ENCODE measurements at places on chromosomes 2 and 18.
A peak's percentile ranks its signal among the peaks of the same experiment; 100 is the strongest.

- DNase-seq = no peak
Observed at GRCh38 chr2:216934151-216934550, 74.3 kb upstream of the TNP1 start.

GRCh38 chr18:76604108-76604934 lies 109.3 kb upstream of the ZNF516 start:
- no peak for DNase-seq

DNA sequence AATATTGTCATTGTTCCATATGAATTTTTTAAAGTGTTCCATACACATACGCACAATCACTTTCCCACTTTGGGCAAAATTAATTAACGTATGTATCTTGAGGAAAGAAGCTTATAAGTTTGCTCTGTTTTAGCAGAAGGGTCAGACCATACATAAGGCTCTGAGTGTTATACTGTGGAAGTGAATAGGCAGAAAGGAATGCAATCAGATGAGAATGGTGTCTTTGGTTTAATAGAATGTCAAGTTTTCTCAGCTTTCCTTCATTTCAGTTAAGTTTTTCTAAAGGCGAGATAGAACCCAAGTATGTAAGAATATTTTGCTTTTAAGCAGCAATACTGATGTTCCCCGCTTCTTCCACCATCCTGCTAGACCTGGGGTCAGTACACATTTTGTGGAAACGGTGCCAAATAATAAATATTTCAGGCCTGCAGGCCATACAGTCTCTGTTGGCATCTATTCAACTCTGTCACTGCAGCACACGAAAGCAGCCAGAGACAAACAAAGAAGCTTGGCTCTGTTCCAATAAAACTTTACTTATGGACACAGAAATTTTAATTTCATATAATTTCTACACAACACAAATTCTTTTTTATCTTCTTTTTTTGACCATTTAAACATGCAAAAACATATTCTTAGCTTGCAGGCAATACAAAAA lies 100.6 kb downstream of the UPP2 start:
- DNase-seq = no peak

DNA sequence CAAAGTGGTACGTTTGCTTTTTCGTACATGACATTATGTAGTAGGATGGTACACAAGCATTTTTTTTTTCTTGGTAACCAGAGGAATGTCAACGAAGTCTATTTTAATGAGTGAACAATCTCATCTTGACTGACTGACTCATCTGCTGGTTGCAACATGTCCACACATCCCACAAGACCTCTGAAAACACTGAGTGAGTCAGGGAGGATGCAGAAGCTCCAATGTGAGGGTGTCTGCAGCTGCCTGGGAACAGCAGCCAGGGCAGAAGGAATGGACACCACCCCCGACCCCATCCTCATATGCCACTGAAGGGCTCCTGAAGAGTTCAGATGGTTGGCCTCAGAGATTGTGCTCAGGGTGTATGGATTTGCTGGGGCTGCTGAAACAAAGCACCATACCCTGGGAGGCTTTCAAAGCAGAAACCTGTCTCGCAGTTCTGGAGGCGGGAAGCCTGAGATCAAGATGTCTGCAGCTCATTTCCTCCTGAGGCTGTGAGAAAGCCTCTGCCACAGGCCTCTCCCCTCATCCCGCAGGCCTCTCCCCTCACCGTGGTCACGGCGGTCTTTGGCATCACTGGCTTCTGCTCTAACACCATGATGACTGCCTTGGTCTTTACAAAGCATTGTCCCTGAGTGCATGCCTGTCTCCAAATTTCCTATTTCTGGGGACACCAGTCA lies 124.6 kb downstream of the LRATD1 start:
- DNase-seq = no peak

DNA sequence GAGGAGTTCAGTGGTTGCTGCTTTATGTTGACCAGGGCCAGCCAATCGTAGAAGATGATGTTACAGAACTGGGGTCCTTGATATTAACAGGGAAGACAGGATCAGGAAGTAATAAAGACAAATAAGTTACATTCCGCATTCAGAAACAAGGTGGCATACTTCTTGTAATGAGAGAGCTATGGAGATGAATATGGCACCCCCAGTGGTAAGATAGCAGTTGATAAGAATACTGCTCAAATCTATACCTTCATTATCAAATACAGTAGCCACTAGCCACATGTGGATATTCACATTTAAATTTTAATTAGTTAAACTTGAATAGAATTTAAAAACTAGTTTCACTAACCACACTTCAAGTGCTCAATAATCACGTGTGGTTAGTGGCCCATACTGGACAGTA lies 290.4 kb upstream of the RBMS1 start:
- DNase-seq = no peak

GRCh38 chr2:165827921-165828276 lies 33.9 kb upstream of the GALNT3 start:
- DNase-seq = no peak

GRCh38 chr2:166439078-166439477 lies 55.0 kb downstream of the SCN7A start:
- DNase-seq = no peak

DNA sequence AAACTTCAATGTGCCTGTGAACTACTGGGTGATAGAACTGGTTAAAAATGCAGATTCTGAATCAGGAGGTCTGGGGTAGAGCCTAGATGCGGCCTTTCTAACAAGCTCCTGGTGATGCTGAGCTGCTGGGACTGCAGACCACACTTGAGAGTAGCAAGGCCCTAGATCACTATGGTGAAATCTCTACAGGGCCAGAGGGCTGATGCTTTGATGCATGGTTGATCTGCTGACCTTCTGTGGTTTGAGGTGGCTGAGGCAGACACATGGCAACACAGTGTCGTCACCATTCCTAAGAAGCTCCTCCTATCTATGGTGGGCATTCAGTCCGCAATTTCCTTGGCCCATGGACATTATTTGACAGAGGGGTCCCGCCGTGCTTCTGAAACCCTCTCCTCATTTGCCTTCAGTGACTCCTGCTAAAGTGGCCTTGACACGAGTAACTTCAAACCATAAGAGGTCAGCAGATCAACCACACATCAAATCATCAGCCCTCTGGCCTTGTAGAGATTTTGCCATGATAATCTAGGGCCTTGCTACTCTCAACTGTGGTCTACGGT lies 19.8 kb downstream of the CCDC68 start:
- no peak for DNase-seq

DNA sequence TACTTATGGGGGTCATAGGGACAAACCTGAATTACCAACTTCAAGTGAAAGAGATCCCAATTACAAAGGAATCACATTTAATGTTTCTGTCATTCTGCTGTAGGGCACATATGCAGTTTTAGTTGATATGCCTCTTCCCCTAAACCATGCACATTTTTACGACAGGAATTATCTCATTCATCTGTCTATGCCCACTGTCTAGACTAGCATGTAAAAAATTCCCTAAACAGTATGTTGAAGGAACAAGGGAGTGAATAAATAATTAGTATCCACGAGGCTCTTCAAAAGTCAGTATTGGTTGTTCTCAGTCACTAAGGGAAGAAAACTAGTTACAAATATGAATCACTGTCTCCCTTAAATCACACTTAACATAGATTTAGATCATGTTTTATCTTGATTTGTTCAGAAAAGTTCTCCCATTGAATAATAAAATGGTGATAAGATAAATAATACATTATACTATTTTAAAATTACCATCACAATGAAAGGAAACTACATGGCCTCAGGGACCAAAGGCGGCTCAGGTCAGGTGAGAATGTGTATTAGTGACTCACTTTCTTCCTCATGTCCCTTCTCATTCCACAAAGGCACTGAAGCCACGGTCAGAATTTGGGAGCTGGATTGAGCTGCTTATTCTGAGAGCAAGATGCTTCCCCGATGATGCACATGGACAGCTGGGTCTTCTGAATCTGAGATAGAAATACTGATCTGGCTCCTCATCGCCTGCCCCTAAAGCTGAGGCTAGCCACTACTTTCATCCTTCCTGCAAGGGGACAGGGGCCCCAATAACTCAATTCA lies 29.1 kb downstream of the DYM start:
- no peak for DNase-seq

DNA sequence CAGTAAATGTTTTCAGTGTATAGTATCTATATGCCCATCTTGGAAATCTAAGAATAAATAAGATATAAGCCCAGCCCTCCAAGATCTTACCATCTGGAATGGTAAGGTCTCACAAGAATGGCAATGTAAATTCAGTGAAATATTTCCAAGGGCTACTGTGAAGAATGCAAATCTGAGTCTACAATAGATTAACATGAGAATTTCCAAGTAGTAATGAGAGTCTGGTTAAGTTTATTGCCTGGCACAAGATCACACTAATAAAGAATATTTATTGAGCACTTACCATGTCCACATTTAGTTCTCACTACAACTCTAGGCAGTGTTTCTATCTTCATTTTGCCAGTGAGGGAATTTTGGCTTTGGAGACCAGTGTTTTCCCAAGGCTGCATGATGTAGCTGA lies 623.9 kb downstream of the NRXN1 start:
- DNase-seq = no peak

GRCh38 chr2:67726416-67726815 lies 329.3 kb downstream of the ETAA1 start:
- DNase-seq = no peak

- DNase-seq = no peak
Observed at GRCh38 chr2:54958717-54959371, 91.4 kb downstream of the RTN4 start.

DNA sequence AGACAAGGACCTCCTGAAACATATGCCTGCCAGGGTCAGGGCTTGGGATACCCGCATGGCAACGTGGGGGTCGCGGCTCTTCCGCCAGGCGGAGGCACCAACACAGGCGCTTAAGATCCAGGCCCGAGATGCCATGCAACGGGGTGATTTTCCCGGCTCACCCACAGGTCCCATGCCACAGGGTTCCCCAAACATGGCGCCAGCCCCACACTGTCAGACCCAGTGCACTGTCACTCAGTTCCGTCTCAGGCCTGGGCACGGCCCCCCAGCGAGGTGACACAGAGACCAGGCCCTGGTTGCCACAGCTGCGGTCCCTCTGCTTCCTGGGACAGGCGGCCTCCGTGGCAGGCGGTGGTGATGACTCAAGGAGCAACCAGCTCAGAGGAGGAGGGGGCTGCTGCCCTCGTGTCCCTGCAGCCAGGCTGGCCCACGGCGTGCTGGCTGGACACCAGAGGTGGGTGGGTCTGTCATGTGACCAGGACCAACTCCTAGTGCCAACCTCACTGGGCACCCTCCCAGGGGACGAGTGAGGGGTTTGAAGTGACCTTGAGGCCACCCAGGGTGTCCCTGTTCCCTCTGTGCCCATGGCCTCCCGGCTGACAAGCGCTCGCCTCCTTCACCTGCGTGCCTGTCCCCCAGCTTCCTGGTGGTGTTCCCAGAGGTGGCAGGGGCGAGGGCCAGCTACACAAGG lies 4.9 kb downstream of the PDCD1 start:
- DNase-seq = no peak

DNA sequence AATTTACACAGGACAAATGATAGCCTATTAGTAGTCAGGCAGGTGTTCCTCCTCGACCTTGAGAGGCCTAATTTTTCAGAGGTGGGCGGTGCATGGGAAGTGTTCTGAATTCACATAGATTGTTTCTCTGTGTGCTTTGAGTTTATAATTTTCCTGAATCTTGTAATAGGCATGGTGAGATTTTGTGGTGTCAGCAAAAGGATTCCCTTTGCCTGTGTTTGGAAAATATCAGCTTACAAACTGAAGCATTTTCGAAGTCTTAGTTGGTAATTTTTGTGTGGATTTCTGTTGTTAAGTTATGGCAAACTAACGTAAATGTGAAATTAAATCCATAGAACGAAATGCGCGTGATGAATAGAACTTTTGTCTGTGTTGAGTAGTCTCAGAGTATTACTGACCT lies 194.0 kb upstream of the RBMS1 start:
- peak; percentile 85 for DNase-seq

- DNase-seq = no peak
Observed at GRCh38 chr2:241454837-241455485, 53.4 kb downstream of the STK25 start.

- no peak for DNase-seq
Observed at GRCh38 chr2:152132306-152132705, 33.5 kb upstream of the CACNB4 start.

DNA sequence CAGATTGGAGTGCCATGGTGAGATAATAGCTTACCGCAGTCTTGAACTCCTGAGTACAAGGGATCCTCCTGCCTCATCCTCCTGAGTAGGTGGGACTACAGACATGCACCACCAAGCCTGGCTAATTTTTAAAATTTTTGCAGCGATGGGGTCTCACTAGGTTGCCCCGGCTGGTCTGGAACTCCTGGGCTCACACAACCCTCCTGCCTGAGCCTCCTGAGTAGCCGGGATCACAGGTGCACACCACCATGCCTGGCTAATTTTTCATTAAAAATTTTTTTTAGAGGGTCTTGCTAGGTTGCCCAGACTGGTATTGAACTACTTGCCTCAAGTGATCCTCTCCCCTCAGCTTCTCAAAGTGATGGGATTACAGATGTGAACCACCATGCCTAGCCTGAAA lies 27.8 kb downstream of the RAB31 start:
- no peak for DNase-seq

- DNase-seq = no peak
Observed at GRCh38 chr18:48161911-48162698, 231.6 kb upstream of the SMAD2 start.

- no peak for DNase-seq
Observed at GRCh38 chr2:232320443-232320803, 58.1 kb upstream of the ALPP start.

- DNase-seq = no peak
Observed at GRCh38 chr18:69638056-69638455, 237.4 kb downstream of the DOK6 start.

DNA sequence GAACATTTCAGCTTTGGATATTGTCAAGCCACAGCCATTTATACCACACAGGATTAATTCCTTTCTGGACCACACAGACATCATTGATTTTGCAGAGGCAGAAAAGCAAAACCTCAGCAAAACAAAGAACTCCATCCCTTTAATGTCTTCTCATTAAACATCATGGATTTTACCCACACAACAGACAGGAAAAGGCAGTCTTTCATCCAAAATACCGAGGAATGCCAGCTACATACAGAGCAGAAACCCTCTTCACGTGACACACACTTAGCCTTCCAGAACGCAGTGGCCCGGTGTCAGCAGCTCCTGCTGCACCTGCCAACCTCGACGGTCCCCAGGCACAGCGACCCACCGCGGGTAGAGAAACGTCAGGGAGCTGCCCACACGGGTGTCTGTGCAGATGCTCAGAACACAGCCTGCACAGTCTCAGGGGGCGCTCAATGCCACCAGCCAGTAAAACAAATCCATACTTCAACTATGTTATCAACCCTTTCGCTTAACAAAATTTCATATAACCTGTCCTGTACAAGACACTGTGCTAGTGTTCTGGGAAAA lies 304.5 kb downstream of the EIPR1 start:
- no peak for DNase-seq

- DNase-seq = no peak
Observed at GRCh38 chr2:218093879-218094278, 24.8 kb downstream of the RUFY4 start.

DNA sequence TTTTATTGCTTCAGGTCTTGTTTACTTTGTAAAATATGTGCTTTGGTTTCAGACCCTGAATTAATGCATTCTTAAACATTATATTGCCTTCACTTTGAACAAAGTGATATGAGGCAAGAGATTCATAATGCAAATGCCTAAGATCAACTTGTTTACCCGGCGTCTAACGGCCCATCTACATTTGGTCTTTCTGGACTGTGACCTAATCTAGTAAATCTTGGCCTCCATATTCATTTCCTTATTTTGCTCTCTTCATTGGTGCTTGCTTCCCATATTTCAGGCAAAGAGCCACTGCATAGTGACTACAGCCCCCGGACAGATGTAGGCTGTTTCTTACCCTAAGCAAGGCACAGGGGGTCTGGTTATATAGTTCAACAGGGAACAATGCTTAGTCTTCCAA lies 53.0 kb upstream of the SLC39A10 start:
- no peak for DNase-seq
